ENCODE measurements at places on chromosomes 11 and 22.

GRCh38 chr11:131393691-131394090, 23.3 kb downstream of the NTM start:
- no peak for DNase-seq

DNA sequence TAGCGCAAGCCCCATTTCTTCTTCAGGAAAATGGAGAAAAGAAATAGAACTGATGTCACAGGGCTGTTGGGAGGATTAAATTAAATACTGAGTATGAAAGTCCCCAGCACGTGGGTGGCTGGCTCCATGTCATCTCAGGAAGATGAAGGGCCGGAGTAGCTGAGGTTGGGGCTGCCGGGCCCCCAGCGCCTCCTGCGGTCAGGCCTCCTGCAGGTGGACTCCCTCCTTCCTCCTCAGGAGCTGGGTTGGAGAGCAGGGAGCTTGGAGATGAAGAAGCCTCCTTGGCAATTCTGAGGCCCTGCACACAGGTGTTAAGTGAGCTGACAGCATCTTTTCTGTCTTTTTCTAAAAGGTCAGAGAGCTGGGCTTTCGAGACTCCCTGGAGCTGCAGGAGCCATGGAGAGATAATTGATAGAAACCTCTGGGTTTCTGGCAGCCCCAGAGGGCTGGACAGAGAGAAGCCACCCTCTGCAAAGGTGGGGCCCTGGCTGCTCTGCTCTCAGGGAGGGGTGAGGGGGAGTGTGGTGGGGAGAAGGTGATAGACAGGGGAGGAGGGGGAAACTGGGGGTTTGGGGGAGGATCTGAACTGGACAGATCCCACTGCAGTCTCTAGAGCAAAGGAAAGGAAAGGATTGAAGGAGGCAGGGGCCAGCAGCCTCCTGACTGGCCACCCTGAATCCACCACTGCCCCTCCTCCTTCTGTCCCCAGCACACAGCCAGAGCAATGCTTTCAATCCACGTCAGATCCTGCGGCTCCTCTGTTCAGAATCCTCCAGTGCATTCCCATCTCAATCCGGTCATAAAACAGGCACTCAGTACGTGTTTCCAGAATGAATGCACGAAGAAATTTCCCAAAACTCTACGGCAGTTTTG, 210.8 kb downstream of the CEP164 start:
- no peak for DNase-seq

DNA sequence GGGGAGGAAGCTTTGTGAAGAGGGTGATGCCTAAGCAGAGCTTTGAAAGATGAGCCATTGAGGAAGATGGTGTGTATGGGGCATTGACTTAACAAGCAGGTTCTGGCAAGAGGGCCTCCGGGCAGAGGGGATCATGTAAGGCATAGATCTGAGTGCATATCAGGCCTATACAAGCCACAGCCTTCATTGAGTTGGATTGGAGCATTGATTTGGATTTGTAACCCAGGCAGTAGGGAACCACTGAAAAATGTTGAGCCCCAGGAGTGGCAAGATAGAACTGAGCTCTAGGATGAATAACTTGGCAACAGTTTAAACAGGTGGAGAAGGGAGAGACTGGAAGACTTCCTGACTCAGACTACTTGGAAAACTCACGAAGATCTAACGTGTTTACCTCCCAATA, 21.4 kb downstream of the PANX1 start:
- DNase-seq: no peak

DNA sequence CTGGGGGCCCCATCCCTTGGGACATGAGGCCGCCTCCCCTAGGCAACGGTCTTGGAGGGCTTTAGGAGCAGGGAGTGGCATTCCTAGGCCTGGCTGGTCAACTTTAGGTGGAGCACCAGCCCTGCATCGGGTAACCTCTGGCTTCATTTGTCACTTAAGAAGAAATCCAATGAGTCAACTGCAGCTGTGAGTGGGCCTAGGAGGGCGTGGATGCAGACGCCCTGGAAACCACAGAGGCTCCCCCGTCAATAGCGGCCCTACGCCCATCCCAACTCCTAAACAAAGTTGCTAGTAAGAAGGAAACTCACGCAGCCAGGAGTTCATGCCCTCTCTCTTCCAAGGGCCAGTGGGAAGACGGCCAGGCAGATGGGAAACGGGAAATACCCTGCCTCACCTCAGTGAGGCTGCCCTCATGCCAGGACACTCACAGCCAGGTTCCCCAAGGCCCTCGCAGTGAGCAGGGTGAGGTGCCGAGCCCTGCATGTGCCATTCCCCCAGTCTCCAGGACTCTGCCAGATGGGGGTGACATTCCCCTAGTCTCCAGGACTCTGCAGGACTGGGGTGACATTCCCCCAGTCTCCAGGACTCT, 20.8 kb downstream of the BID start:
- no peak for DNase-seq

GRCh38 chr11:68313574-68314202, 1.3 kb downstream of the LRP5 start:
- DNase-seq: no peak

GRCh38 chr11:11731311-11732083, 109.7 kb upstream of the GALNT18 start:
- peak; percentile 78 for DNase-seq

- no peak for DNase-seq
Observed at GRCh38 chr11:2860636-2861035, 24.9 kb downstream of the CDKN1C start.

GRCh38 chr11:110298301-110298765, 1.9 kb upstream of the RDX start:
- DNase-seq: no peak

DNA sequence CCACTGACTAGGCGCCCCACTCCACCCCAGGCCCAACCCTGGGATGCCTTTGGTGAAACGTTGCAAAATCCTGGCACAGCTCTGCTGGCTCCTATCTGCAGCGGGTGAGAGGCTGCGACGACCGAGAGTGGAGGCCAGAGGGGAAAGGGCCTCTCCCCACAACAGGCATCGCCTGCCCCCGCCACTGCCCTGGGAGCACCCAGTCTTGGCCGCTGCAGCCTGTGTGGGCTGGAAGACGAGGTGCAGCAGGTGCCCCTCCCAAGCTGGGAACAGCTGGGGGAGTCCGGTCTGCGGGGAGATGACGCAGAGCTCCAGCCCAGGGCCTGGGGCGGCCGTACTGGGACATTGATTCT, 4.2 kb upstream of the PIM3 start:
- DNase-seq: no peak

DNA sequence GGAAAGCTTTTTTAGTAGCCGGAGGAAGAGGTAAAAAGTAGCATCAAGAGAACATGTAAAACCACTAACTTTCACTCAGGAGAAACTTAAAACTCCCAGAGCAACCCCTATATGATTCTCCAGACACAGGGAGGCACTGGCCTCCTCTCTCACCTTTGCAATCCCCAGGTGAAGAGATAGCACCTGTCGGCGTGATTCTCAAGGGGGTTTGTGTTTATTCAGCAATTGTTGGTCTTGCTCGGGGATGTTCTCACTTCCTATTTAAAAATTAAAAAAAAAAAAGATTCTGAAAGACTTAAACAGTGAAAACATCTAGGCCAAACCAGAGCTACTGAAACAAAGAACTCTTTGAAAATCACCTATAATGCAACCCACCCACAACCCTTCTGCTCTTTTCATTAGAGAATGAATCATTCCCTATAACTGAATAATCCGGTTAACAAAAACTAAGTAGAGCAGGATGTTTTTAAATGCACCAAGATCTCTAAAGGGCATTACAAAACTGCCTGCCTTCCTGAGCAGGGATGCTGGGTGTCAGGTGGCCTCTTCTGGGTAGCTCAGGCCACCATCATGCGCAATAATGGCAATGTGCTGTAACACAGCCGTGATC, 24.9 kb downstream of the DHCR7 start:
- no peak for DNase-seq

- DNase-seq: no peak
Observed at GRCh38 chr22:22408731-22409696, 99.5 kb downstream of the ZNF280B start.

DNA sequence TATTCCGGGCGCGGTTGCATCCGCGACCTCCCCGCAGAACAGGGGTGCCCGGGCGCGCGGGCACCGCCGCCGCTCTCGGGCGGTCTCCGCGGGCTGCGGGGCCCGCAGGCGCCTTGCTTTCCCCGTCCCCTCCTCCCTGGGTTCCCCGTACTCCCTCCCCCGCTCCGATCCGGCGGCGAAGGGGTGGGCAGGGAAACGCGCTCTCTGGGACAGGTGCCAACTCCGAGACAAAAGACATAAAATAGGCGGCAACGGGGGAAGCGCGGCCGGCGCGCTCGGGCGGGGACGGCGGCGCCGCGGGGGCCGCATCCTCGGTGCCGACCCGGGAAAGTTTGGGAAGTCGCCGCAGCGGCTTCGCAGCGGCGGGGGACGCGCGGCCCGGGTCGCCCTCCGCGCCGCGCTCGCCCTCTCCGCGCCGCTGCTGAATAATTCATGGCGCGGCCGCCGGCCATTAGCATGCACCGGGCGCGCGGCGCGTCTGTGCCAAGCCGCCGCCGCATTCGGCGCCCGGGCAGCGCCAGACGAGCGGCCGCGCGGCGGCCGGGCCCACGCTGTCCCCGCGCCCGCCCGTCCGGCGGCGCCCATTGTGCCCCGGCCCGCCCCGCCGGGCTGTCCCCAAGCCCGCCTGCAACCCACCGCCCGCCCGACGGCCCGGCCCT, 78.7 kb upstream of the PPARA start:
- peak; percentile 67 for DNase-seq

- no peak for DNase-seq
Observed at GRCh38 chr11:94217705-94218104, 86.7 kb upstream of the IZUMO1R start.

DNA sequence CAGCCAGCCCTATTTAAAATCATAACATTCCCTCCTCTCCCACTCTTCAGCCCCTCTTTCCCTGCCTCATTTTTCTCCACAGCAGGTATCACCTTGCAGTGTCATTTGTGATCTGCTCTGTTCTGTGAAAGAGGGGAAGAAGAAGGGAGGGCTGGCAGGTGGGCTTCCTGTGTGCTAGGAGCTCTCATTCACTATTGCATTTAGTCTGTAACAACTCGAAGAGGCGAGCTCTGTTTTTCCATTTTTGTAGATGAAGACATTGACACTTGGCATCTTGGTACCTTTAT, 52.1 kb upstream of the CRYBB3 start:
- DNase-seq: no peak

DNA sequence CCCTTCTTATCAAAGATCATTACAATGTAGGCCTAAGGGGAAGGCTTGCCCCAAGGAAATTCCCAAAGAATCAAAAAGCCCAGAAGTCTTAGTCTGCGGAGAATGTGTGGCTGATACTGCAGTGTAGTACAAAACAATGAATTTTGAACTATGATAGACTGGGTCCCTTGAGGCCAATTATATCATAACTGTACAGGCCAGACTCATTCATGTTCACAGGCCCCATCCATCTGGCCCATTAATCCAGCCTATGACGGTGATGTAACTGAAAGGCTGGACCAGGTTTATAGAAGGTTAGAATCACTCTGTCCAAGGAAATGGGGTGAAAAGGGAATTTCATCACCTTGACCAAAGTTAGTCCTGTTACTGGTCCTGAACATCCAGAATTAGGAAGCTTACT, 35.2 kb downstream of the IGLL1 start:
- DNase-seq: no peak

DNA sequence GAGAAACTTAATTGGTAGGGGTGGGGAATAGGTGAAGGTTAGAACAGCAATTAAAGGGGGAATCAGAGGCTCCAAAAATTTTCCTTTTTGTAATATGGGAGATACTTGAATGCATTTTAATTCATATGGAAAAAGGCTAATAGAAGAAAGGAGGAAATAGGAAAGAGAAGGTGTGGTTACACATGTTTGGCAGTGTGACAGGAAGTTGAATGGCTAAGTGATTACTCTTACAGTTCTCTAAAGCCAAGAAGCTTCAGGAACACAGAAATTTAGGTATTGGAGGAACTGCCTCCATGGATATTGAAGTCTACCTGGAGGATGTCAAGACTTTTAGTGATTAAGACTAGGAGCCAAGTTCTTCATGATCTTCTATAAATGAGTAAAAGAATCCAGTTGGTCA, 6.3 kb downstream of the NXPE2 start:
- DNase-seq: no peak

DNA sequence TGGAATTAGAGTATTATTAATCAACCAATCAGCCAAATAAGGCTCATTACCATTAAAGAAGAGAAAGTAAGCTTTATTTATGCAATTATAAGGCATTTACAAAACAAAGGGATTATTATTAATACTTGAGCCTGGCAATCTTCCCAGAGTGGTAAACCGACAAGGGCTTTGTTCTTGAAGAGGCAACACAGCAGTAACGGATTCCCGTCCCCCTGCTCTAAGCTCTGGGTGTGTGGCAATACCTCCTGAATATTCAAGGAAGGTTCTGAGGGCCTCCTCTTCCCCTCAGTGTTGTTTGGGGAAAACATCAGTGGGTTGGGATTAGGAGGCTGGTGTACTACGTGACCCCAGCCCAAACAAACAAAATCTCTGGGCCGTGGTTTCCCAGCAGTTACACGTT, 176.5 kb downstream of the TENM4 start:
- no peak for DNase-seq

GRCh38 chr11:15780837-15781236, 575.5 kb downstream of the SOX6 start:
- DNase-seq: no peak

DNA sequence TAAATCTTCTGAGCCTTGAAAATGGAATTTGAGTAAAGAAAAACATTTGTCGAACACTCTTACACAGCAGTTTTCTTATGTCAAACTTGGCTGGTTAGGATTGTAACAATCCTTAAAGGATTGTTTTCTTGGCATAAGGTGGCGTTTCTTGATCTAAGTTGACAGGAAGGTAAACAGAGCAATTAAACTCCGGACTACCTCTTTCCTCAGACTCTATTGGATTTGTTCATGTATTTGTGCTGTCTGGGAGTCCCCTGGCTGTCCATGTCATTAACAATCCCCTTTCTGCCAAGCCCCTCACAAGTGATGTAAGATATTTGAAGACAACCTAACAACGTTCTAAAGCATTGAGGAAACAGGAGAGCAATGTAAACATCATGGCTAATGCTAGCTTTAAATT, 222.5 kb upstream of the SNX19 start:
- DNase-seq: no peak

DNA sequence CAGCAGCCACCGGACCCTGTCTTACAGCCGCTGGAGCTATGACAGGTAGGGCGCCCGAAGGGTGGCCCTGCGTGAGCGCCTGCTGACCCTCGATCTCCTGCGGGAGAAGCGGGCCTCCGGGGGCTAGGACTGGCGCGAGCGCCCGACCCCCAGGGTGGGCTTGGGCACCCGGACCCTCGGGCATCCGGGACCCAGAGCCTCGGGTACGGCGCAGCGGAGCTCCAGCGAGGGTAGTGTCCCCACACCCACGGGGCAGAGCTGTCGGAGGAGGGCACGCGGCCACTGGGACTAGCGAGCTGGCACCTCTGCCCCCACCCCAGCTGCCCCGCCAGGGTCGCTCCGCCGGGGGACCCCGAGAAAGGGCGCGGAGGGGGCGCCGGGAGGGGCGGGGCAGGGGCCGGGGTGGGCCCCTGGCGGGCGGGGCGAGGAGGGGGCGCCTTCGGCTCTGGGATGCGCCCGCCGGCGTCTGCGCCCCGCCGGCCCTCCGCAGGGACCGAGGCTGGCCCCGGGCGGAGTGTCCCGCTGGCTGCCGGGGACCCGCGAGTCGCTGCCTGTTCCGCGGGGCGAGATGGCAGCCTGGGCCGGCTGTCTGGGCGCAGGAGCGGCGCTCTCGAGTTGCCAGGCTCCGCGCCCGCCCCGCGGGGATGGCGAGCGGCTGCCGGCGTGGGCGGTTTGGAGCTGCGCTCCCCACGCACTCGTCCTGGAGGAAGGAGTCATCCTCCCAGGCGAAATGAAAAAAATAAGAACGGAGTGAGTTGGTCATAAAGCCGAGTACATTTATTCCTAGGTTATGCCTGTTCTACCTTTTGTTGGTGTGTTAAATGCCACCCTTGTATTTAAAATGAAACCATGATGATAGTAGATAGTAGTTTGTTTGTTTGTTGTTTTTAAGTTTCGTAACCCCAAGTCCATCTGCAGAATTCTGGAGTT, 32.4 kb downstream of the EIF3F start:
- no peak for DNase-seq

All from NCI-H748 treated with DMSO at 0.1 percent for 48 hours (cell line).